Cardiac atrium fibroblast (primary cell): ENCODE measurements at places on chromosomes 3 and 15. TPM values are rescaled to one million over a fixed set of nuclear protein-coding genes. Genes with fewer than 3 reads are reported as not detected.

Gene TERC
- total RNA-seq: 198 and 340 TPM in 2 replicates

Gene SLC9C1
- total RNA-seq: 0.16 TPM in 1 of 2 replicates, not detected in the other

Gene TMIE
- total RNA-seq: not detected in 2 replicates

Gene MASP1
- total RNA-seq: 3.1 and 9.1 TPM in 2 replicates

Gene SLC51B
- not detected in 2 replicates for total RNA-seq

Gene CADPS
- total RNA-seq: not detected in 2 replicates

Gene TMEM212
- total RNA-seq: not detected in 2 replicates

Gene KLF13
- total RNA-seq: 26.0 and 30.0 TPM in 2 replicates

Gene CAMK1
- 25.1 and 30.7 TPM in 2 replicates for total RNA-seq

Gene STRIT1
- total RNA-seq: not detected in 2 replicates

Gene SLC22A14
- not detected in 2 replicates for total RNA-seq

Gene IGSF11
- not detected in 2 replicates for total RNA-seq

Gene C3orf49
- not detected in 2 replicates for total RNA-seq
